ENCODE measurements at places on chromosomes 12 and 14. TPM values are rescaled to one million over a fixed set of nuclear protein-coding genes. Genes with fewer than 3 reads are reported as not detected.

Gene KLRD1
- total RNA-seq = under 0.01 TPM

Gene OS9
- total RNA-seq = 108 TPM

Gene RFLNA
- total RNA-seq = 1.3 TPM

Gene ERP27
- 0.15 TPM for total RNA-seq

Gene NDRG2
- 2.3 TPM for total RNA-seq

Gene C12orf75
- 46.6 TPM for total RNA-seq
